ENCODE measurements at places on chromosomes 16 and 17.

- DNase-seq, result no peak
These were observed 60.5 kb downstream of the RAP1GAP2 start for GRCh38 chr17:2856727-2857126.

DNA sequence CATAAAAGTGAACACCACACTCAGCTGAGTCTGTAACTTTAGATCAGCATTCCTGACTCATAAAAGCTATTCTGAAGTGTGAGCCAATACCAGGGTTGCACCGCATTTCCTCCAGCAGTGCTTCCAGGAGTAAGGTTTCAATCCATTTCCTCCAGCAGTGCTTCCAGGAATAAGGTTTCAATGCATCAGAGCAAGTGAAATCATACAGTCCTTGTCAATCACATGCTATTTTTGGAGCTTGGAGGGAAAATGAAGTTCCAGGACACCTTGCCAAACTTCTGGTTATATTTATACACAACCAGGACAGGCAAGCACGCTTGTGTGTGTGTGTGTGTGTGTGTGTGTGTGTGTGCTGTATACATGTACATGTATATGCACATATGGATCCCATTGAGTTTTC is 327.6 kb downstream of the GRIN2A start:
- DNase-seq, result no peak

- DNase-seq, result no peak
These were observed 19.1 kb downstream of the NGFR start for GRCh38 chr17:49514071-49514721.

DNA sequence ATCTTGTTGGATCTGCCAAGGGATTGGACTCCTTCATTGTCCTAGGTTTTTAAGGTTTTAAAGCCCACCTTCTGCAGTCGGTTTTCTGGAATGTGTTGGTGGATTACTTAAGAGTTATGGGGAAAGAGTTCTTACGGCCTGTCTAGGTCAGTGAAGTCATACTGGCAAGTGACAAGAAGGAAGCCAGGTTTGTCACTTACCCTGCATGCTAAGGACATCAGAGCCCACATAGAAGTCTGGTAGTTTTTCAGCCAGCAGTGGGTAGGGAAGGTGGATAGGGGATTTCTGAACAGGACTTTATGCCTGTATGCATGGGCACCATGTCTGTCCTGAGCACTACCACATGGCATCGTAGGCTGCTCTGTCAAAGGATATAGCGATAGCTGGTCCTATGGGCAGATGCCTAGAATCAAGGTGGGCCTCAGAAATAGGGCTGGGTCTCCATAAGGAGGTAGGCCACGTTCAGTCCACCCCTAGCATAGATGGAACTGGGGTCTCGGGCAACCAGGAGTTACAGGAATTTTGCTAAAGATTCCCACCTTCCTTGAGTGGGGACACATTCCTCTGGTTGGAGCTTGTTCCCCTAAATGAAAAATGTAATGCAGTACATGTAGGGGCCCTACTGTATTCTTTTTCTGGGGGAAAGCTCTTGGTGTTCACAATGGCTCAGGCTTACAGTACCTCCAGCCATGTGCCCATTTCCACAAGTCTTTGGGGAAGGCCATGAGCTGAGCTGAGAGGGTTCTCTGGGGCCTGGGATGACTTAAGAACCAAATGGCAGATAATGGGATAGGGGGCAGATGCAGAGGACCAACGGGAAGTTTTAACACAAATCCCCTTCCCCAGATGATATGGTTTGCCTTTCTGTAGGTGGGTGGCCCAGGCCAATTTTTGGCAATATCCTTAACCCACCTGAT is 27.5 kb downstream of the TRPV2 start:
- DNase-seq, result no peak

DNA sequence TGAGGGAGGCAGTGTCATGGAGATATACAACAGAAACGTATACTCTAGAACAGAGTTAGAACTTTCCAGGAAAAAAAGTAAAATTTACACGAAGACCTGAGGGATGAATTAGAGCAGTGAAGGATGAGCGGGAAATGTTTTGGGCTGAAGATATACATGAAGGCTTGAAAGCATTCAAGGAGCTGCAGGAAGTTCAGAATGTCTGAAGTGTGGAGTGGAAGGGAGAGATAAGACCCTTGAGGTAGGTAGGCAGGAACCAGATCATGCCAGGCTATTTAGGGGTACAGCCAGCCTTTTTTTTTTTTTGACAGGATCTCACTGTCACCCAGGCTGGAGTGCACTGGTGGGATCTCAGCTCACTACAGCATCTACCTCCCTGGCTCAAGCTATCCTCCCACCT is 3.2 kb upstream of the NLK start:
- DNase-seq, result no peak

- no peak for DNase-seq
These were observed 28.2 kb upstream of the CSNK2A2 start for GRCh38 chr16:58225965-58226602.

DNA sequence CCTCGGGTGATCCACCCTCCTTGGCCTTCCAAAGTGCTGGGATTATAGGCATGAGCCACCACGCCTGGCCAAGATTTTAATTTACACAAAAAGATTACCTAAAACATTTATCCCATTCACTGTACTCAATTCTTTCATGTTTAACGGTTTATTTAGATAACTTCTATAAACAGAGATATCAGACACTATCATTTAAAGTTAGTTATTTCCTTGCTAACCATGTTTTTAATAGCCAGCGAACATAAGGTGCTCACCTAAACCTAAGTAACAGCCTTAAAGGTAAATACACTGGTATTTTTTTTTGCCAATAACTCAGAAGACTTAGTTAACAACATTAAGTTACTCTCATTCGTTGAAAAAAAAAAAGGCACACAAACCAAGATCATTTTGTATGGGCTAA is 82.0 kb upstream of the C17orf78 start:
- no peak for DNase-seq

DNA sequence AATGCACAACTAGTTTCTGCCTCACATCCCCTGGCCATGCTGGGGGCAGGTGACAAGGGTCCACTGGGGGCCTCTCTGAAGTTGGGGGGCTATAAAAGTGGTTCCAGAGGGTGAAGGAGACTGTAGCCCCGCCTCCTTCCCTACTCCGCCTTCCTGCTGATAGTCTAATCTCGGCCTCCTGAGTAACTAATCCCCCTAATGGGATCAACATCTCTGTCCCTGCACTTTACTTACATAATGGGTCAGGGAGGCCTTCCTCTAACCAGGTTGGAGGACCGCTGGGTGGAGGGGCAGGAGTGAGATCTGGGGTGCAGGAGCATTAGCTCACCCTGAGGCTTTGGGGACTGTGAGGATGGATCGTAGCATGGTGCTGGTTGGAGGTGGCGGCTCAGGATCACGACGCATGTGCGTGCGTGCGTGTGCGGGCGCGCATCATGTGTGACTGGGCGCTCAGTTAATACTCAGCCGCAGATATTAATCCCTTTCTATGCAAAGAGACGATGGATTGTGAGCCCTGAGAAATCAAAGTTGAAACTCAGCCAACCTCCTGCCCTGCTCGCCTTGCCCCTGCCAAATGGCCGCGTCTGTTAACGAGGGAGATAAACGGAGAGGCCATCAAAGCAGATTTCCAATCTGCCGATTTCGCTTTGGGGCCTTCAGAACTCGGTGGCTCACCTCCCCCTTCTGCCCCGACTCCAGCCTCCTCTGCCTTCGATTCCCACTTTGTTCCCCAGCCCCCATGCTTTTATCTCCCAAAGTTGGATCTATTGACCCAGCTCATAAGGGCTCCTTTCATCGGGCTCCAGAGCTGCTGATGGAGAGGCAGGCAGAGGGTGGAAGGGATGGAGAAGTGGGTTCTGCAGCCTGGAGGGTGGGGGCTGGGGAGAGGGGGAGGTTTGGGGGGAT is 107.3 kb downstream of the SDK2 start:
- DNase-seq, result no peak

DNA sequence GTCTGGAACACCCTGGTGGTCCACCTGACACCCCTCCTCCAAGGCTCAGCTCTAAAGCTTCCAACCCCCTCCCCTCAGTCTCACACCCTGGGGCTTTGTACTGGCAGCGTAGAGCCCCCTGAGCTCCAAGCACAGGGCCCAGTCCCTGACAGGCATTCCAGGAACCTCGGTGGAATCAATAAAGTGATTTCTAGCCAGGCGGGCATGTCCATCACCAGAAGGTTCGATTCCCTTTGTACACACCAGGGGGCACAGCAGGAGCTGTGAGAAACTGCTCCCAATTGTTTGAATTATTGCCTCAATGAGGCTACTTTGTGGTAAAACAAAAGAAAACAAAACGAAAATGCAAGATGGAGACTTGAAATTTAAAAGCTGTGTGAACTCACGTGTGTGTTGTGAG is 51.8 kb downstream of the SMPD3 start:
- DNase-seq, result no peak

- DNase-seq, result no peak
These were observed 9.2 kb downstream of the DNAH17 start for GRCh38 chr17:78567991-78568390.

All from vagina (tissue), 2 donors.